Activated CD4-positive, alpha-beta T cell treated with anti-CD3 and anti-CD28 coated beads for 24 hours (primary cell): ENCODE measurements at places on chromosomes 4 and X.

DNA sequence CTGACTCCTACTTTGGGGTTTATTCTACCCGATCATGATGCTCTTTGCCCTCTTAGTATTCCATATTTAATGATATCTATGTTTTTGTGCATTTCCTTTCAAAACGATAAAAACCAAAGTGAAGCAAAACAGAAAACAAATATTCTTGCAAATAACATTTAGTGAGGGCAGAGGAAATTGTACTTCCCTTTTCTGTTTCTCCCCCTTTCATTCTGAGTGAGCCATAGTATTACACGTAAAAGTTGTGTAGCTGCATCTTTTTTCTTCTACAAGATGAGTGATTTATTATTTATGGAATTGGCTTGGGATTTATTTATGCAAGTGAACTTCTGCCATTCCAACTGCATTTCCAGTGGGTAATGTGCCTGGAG lies 109.9 kb downstream of the AFF2 start:
- no peak for DNase-seq

DNA sequence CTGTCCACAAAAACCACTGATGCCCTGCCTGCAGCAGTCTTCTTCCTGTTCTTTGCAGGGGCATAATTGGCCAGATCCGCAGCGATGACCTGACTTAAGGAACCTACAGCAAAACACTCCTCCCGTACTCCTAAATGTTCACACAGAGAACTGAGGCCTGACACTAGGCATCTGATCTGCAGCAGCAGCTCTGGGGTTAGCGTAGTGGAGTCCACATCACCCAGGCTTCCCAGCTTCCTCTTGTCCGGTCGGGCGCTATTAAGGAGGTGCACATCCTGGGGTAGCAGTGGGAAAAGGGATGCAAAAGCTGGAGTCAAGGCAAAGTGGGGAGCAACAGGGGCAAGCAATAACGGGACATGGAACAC lies 758 bp downstream of the SCFD2 start:
- DNase-seq: no peak

DNA sequence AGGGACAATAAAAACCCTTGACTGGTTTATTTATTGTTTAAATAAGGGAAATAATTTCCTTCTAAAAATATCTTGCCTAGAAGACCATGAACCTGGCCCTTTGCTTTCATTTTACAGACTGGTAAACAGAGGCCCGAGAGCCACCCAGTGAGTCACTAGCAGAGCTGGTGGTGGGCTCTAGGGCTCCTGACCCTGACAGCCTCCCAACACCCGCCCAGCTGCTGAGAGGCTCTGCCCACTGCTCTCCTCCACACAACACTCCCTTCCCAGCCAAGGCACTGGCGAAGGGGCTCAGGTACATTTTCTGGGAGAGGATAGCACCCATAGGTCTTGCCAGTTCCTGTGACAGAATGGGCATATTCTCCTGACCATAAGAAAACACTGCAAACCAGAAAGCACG lies 18.1 kb upstream of the PPEF2 start:
- no peak for DNase-seq

DNA sequence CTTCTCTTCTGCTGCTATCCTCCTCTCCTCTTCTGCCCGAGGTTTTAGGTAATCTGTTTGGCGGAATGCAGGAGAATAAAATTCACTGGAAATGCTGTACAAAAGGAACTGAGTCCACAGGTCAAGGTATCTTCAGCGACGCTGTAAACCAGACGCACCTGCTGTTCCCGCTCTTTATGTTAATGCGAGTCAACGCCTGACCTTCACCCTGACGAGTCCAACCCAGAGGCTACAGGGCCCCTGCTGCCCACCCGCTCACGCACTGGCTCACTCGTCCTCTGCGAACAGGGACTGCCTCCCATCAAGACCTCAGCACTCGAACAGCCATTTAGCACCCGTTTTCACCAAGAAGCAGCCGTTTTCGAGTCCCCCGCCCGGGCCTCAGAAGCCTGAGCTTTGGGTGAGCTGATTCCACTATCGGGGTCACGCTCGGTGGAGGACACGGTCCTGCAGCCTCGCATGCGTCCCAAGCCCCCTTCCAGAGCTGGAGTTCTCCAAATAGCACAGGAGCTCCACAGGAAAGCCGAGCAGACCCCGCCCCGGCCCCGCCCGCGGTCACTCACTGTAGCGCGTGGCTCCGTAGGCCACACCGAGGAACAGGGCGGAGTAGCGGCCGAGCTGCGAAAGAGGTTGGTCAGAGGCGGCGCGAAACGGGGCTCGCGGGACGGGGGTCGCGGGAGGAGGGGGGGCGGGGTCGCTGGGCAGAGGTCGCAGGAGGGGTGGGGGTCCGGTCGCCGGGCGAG lies 556 bp downstream of the ATP5ME start:
- DNase-seq: no peak

GRCh38 chr4:2831611-2832308 lies 11.9 kb upstream of the ADD1 start:
- no peak for DNase-seq

- DNase-seq: no peak
Measured at GRCh38 chr4:138190452-138190858, 51.7 kb downstream of the SLC7A11 start.

DNA sequence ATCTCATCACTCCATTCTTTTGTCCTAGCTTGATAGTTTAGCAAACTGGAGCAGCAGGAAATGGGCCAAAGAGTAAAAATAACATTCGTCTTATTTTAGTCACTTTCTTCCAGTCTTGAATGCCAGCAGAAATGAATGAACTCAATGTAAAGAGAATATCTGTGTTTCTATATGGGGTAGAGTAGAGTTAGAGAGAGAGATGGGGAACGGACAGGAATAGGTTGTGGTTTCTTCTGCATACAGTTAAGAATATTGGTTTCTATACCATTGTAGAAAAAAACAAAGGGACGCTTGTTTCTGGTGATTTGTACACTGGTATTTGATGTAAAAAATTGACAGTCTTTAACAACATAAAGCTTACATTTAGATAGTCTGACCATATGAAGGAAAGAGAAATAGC lies 8.9 kb downstream of the GPR174 start:
- DNase-seq: no peak

GRCh38 chr4:155568641-155569220 lies 97.9 kb upstream of the GUCY1A1 start:
- no peak for DNase-seq

- no peak for DNase-seq
Measured at GRCh38 chrX:63784902-63785707, at the start of gene ARHGEF9. ARHGEF9 (minus strand) TSS chrX:63785214; CDS start chrX:63785145, 69 bp downstream.

- DNase-seq: no peak
Measured at GRCh38 chr4:129136433-129136832, 40.5 kb downstream of the C4orf33 start.

DNA sequence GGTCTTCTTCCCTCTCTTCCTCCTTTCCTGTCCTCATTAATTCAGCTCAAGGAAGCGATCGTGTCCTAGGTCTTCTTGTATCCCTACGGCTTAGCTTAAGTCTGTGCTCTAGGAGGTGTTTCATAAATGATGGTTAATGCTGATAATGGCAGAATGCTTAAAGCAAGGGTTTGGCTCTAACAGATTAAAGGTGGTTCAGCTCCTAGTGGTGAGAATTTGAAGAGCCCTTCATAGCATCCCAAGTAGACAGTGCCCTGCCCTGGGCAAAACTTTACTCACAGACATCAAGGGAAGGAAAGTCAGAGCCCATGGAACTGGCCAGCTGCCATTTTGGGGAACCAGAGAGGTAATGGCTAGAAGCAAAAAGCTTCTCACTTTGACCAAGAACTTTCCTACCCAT lies 47.0 kb upstream of the PGRMC1 start:
- DNase-seq: no peak

GRCh38 chrX:66625525-66625924 lies 13.4 kb downstream of the EDA2R start:
- no peak for DNase-seq
